ENCODE measurements at places on chromosomes 6 and 20. TPM values are rescaled to one million over a fixed set of nuclear protein-coding genes. Genes with fewer than 3 reads are reported as not detected.

DNA sequence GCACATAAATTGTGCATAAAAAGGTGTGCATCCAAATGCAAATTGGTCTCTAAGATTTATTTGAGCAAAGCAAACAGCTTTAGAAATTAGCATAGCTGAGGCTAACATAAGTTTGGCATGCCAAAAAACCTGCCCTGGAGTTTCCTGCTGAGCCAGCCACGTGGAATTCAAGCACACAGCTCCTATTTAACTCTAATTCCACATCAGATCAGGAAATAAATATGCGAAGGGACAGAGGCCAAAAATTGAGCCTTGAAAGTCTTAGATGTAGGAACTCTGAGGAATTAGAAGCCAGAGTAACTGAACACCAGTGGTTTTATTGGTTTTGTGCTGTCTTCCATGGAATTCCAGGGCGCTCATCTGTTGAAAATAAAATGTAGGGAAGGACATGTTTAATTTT is 19.6 kb downstream of the SOBP start:
- no peak for DNase-seq

GRCh38 chr6:158332237-158332636 is 20.0 kb downstream of the TULP4 start:
- DNase-seq, result no peak

GRCh38 chr6:91020744-91021143 is 433.9 kb upstream of the MAP3K7 start:
- DNase-seq, result no peak

The GPLD1 gene
- total RNA-seq, result 2.3 TPM

The LY86 gene
- 7.0 TPM for total RNA-seq

DNA sequence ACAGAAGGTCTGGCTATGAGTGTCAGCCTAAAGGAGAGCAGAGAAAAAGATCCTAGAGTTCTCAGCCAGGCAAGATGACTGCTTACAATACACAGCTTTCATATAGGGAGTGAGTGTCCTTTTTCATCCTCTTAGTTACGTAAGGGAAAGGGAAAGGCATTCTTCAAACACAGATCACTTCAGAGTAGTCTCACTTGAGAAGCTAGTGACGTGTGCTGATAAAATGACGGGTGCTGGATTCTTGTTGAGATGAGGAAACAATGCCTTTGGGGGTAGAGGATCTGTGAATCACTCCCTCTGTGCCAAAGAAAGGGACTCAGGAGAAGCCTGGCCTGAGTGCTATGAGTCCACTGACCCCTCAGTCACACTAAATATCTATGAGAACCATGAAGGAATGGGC is 117.3 kb downstream of the QRSL1 start:
- no peak for DNase-seq

GRCh38 chr6:37503309-37503965 is 3.7 kb upstream of the CCDC167 start:
- DNase-seq, result no peak

The BPIFB2 gene
- total RNA-seq, result 0.17 TPM

DNA sequence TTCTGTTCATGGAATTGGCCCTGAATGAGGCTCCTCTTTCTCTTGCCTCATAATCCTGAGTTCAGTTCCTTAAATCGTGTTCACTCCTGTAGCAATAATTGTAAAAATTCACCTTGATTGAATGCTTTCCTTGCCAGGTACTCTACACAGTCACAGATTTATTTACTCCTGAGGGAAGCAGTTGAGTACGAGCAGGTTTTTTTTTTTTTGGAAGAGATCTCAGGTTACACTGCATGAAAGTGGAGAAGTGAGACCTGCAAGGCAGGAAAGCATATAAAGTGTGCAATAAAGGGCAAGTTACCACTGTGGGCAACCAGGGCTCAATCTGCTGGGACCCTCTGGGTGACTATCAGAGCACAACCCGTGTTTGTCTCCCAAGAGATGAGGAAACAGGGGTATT is 93.0 kb upstream of the DOK5 start:
- no peak for DNase-seq

The TASP1 gene
- 11.8 TPM for total RNA-seq

- no peak for DNase-seq
Observed at GRCh38 chr6:33315793-33316602, 1.5 kb downstream of the ZBTB22 start.

DNA sequence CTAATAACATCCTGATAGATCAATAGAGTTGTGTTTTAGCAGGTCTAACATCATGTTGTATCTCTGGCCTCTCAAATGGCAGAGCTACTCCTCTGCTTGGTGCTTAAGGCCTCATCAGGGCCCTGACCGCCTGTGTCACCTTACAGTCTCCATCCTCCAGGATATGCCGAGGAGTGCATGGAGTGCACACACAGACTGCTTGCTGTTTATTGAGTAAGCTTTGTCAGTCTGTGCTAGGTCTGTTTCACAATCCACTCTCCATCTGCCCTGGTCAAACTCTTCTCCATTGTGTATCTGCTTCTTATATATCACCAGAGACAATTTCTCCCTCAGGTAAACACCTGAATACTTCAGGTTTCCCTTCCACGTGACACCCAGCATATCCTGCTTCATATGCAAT is 136.1 kb downstream of the SLC24A3 start:
- DNase-seq, result no peak

The CD24 gene
- total RNA-seq, result 2,531 TPM

GRCh38 chr6:122438975-122439374 is 32.6 kb downstream of the SERINC1 start:
- DNase-seq, result no peak

GRCh38 chr6:166718516-166718915 is 91.5 kb upstream of the RPS6KA2 start:
- DNase-seq, result no peak

GRCh38 chr6:161295784-161296183 is 21.9 kb upstream of the AGPAT4 start:
- no peak for DNase-seq

- DNase-seq, result no peak
Observed at GRCh38 chr6:34610819-34611477, 54.8 kb upstream of the SPDEF start.

- peak; percentile 55 for DNase-seq
Observed at GRCh38 chr6:107491138-107491609, 1.3 kb downstream of the SOBP start.

- no peak for DNase-seq
Observed at GRCh38 chr6:21367649-21368154, 225.8 kb upstream of the SOX4 start.

The GTF3C6 gene
- total RNA-seq, result 137 TPM

The C2 gene
- total RNA-seq, result 14.8 TPM

GRCh38 chr6:19812512-19813119 is 24.6 kb upstream of the ID4 start:
- DNase-seq, result no peak

The SIRPG gene
- total RNA-seq, result 1.2 TPM

DNA sequence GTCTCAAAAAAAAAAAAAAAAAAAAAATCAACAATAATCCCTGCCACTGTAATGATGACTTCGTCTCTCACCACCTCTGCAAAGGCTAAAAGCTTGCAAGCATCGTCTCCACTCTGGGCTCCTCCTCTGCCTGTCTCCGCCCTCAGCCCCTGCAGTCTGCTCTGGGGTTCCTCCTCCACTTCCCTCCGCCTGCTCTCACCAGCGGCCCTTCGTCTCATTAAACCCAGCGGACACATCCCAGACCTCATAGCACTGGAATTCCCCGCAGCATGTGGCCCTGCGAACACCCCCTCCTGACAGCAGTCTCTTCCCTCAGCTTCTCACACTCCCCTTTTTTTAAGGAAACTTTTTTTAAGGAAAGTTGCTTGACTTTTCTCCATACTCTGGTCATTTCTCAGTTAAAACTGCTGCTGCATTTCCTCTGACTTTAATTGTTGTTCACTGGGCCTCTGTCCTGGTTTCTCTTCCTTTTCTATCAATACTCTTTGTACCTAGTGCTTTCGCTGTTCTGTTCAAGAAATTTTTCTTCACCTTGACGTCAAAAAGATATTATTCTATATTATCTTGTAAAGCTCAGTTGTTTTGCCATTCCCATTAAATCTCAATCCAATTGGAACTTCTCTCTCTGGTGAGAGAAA is 70.9 kb upstream of the PLEKHG1 start:
- DNase-seq, result peak; percentile 56

The SYCP2 gene
- 9.5 TPM for total RNA-seq

The KIAA1755 gene
- total RNA-seq, result 7.1 TPM

The SLC17A4 gene
- total RNA-seq, result 62.7 TPM

The ZNF184 gene
- 6.4 TPM for total RNA-seq

Measured in mucosa of gallbladder (tissue), 1 donor.